Endodermal cell (in vitro differentiated cells): ENCODE measurements at places on chromosomes 11 and 22. TPM values are rescaled to one million over a fixed set of nuclear protein-coding genes. Genes with fewer than 3 reads are reported as not detected.

TEAD1 gene
- total RNA-seq: 63.1 to 94.4 TPM (median 94.2 TPM) in 3 replicates

ARAP1 gene
- total RNA-seq: 74.4 to 132 TPM (median 76.9 TPM) in 3 replicates

AP2A2 gene
- 83.1 and 97.7 TPM in 2 replicates for total RNA-seq

GRCh38 chr11:72363112-72363511 lies 71.2 kb downstream of the CLPB start:
- no peak for DNase-seq

PCNX3 gene
- 56.9 and 57.3 TPM in 2 replicates for total RNA-seq

C11orf87 gene
- not detected in 3 replicates for total RNA-seq

- peak; percentile 98 for DNase-seq
Measured at GRCh38 chr11:62909107-62909894, 11.9 kb downstream of the CHRM1 start.

DNA sequence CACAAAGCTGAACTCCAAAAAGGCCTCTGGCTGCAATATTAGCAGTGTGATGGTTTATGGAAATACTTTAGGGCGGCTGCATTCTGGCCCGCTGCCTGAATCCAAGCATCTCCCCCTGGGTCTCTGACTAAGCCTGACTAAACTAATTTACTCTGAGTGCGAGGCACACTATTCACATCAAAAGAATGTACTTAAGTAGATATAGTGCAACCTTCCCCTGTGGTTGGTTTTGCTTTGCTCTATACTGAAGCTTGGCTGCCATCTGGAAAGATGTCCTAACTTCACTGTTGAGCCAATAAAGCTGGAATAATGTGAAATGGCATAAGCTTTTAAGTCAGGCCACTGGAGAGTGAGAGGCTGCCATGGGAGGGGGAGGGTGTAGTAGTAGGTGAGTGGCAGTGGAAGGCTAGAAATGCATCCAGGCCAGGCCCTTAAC lies 321.6 kb downstream of the AASDHPPT start:
- DNase-seq: no peak

GRCh38 chr11:132674151-132674550 lies 858.1 kb downstream of the OPCML start:
- DNase-seq: no peak

PARVG gene
- total RNA-seq: 0.11 to 0.12 TPM in 2 of 3 replicates, not detected in the other

DNA sequence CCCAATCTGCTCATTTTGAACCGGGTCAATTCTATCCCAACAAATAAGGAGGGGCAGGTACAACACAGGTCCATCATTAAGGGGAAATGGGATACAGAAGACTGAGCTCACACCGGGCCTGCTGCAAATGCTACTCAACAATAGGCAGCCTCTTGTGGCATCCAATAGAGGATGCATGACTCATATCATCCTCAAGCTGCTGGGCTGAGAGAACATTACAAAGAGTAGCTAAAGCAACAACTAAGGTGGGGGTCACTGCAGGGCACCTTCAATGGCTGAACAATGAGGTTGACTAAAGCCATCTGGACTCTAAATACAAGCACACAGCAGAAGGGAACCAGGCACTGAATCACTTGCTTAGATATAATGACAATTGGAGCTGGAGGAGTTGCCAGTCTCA lies 130.1 kb upstream of the SYN3 start:
- no peak for DNase-seq

RTN4RL2 gene
- 0.94 to 1.5 TPM (median 1.4 TPM) in 3 replicates for total RNA-seq

DNA sequence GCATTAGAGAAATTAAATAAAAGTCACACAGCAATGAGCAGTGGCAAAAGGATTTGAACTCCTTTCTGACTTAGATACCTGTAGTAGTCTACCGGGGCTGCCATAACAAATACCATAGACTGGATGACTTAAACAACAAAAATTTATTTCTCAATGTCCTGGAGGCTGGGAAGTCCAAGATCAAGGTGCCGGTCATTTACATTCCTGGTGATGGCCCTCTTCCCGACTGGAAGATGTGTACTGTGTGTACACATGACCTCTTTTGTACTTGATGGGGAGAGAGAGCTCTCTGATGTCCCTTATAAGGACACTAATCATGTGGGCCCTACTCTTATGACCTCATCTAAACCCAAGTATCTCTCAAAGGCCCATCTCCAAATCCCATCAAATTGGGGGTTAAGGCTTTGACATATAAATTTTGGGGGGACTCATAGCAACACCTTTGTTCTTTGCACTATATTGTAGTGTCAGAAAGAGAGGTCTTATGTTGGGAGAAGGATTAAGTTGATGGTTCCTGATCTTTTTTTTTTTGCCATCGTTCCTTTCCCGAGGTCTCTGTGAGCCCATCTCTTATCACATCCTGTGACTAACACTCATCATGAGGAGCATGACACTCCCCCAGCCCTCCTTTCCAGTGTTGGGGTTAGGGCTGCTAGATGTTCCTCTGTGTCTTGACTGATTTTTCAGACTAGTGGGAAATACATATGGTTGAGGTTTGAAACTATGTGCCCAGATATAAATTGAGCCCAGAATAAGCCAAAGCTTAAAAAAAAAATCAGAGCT lies 104.3 kb downstream of the TRAF6 start:
- DNase-seq: peak; percentile 10

GRCh38 chr11:111309215-111309915 lies 11.0 kb downstream of the POU2AF3 start:
- DNase-seq: no peak

DNA sequence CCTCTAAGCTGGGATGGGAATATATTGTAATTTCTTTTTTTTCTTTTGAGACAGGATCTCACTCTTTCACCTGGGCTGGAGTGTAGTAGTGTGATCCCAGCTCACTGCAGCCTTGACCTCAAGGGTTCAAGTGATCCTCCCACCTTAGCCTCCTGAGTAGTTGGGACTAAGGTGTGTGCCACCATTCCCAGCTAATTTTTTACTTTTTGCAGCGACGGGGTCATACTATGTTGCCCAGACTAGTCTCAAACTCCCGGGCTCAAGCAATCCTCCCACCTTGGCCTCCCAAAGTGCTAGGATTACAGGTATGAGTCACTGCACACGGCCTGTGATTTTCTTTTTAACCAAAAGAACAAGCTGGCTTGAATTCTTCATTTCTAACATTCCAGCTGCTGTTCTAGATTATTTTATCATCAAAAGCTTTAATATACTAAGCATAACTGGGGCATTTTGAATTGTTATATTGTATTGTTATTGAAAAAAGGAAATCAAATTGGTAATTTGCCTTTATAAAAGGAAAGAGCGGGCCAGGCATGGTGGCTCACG lies 26.8 kb upstream of the PPP2R1B start:
- DNase-seq: no peak

DNA sequence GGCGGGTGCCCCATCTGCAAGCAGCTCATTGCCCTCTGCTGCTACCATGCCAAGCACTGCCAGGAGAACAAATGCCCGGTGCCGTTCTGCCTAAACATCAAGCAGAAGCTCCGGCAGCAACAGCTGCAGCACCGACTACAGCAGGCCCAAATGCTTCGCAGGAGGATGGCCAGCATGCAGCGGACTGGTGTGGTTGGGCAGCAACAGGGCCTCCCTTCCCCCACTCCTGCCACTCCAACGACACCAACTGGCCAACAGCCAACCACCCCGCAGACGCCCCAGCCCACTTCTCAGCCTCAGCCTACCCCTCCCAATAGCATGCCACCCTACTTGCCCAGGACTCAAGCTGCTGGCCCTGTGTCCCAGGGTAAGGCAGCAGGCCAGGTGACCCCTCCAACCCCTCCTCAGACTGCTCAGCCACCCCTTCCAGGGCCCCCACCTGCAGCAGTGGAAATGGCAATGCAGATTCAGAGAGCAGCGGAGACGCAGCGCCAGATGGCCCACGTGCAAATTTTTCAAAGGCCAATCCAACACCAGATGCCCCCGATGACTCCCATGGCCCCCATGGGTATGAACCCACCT lies 28.0 kb upstream of the L3MBTL2 start:
- DNase-seq: no peak
